ENCODE measurements at places on chromosomes 12 and 14.

DNA sequence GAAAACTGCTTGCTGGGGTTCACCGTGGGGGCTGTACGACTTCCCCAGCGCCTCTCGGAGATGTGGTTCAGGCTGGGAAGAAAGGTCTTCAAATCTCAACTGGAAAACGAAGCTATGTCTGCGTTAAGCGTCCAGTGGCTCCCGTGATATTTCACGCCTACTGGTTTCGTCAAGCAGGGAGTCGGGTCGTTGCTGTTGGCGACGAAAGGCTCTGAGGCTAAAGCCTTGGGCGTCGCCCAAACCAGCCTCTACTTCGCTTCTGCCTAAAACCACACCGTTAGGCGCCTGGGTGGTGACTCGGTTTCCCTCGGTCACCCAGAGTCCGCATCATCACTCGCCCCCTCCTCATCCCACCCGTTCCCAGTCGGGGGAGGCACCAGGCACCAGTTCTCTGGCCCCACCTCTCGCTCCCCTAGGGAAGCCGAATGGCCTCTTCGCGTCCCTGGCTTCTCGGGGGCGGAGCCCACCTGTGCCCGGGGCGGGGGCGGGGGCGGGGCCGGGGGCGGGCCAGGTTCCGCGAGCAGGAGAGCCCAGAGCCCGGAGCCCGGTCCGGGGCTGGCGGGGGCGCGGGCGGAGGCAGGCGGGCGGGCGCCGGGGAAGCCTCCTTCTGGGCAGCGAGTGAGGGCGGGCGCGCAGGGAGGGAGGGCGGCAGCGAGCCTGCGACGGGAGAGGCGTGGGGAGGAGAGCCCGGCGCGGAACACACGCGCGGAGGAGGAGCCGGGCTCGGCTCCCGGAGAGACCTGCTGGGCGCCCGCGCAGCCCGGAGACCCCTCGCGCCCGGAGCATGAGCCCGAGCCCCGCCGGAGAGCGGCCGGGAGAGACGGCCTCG is at the start of gene B4GALNT3:
Gene B4GALNT3, plus strand, starts transcription at position 510 of the 829 bp plus-strand sequence. CDS start 438 bp downstream, outside the sequence.
- DNase-seq = no peak

- no peak for DNase-seq
Observed at GRCh38 chr12:40162033-40162432, 56.2 kb upstream of the SLC2A13 start.

DNA sequence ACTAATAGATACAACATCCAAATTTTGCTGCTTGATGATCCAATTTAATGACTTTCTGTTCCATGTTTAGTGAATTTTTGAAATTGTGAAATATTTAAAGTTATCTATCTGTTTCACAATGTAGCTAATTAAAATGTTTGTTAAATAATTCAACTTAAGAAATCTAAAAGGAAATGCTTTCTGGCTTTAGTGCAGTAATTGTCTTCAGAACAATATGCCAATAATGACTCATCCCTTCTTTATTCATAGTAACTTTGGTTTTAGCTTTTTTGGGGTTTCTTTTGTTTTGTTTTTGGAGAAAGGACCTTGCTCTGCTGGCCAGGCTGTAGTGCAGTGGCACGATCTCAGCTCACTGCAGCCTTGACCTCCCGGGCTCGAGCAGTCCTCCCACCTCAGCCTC is 479.2 kb upstream of the RGS6 start:
- DNase-seq = no peak

DNA sequence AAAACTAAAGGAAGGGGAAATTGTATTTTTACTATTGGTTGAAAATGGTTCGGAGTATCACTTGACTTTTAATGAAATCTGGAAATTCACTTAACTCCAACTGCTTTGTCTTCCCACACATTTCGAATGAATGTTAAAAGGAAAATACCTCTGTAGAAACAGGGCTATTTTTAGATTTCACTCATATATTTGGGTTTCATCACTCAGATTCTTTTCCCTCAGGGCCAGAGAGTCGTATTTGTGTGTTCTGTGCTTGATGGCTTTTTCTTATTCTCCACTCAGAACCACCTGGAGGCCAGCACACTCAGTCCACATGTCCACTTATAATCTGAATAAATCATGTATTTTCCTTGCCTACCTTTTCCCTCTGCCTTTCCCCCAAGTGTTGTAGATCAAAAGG is 40.0 kb downstream of the DAAM1 start:
- no peak for DNase-seq

GRCh38 chr12:112191201-112191600 is 65.8 kb downstream of the TRAFD1 start:
- DNase-seq = no peak

DNA sequence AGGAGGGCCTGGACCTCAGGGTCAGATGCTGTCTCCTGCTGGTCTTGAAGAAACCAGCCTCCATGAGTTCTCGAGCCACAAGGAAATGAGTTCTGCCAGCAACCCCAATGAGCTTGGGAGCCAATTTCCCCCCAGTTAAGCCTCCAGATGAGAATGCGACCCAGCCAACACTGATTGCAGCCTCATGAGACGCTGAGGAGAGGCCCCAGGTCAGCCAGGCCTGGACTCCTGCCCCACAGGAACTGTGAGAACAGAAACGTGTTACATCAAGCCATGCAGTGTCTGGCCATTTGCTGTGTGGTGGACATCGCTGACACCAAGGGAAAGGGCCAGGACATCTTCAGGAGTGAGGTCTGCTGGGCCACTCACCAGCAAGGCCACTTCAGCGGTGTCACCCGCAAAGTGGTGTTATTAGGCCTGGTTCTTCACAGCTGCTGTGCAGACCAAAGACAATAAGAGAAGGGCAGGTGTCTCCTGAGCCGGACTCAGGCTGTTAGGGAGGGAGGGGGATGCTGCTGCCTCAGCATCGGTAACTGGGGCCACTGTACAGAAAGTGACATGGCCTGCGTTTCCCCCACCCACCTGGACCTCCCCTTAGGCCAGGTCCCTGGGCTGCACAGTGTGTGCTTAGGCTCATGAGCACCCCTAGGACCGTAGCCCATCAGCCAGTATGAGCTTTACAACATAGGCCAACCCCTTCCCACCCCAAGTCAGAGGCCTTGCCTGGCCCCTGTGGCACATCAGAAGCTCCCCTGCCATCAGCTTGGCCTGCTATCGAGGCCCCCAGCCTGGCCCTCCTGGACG is 272.4 kb upstream of the RTL1 start:
- DNase-seq = no peak

- DNase-seq = no peak
Observed at GRCh38 chr12:128643155-128643554, 180.6 kb downstream of the SLC15A4 start.

DNA sequence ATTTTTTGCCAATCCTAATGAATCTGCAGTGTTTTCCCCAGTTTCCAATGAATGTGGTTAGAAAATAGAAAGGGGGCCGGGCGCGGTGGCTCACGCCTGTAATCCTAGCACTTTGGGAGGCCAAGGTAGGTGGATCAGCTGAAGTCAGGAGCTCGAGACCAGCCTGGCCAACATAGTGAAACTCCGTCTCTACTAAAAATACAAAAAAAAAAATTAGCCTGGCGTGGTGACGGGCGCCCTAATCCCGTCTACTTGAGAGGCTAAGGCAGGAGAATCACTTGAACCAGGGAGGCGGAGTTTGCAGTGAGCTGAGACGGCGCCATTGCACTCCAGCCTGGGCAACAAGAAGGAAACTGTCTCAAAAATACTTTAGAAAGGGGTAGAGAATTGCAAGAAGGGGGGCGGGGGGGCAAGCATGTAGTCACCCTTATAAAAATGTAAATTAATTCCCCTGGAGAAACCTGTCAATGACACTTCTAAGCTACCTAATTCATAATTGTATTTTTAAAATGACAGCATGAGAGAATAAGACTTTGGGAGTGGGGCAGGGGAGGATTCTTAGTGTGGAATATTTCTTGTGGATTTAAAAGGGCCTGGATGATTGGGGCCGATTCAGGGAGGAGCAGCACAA is 1.7 kb downstream of the KLHDC2 start:
- no peak for DNase-seq

Data from activated CD8-positive, alpha-beta memory T cell treated with anti-CD3 and anti-CD28 coated beads for 4 hours (primary cell).